Bronchial epithelial cell (primary cell): ENCODE measurements at places on chromosomes 1 and 21.

DNA sequence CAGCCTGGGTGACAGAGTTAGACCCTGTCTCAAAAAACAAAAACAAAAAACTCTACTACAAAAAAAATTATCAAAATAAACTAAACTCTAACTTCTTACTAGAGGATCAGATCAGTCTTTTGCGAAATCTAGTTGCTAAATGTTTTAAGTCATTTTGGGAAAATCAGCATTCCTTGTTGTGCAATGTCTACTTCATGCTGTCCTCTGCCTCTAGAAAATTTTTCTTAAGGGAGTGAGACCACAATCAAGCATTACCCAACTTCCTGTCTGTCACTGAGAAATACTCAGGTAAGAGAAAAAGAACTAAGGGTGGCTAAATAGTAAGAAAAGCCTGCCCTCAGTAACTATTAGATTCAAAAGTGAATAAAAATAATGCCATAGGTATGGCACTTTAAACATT lies 67.2 kb upstream of the FOXD3 start:
- DNase-seq = peak; percentile 44

DNA sequence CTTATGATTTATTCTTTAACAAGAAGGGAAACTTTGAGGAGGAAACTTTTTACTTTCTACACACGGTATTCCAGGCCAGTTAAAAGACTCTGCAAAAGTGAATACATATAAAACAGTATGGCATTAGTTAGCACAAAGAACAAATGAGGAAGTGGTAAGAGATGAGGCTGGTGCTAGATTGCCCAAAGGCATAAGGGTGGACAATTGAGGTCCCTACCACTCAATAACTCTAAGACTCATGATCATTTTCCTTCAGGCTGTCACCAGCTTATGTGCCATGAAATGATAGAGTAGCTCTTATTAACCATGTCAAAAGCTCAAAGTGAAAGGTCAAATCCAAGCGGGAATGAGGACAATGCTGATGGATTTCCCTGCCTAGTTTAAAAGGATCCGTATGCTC lies 124.5 kb downstream of the TBX15 start:
- DNase-seq = no peak

DNA sequence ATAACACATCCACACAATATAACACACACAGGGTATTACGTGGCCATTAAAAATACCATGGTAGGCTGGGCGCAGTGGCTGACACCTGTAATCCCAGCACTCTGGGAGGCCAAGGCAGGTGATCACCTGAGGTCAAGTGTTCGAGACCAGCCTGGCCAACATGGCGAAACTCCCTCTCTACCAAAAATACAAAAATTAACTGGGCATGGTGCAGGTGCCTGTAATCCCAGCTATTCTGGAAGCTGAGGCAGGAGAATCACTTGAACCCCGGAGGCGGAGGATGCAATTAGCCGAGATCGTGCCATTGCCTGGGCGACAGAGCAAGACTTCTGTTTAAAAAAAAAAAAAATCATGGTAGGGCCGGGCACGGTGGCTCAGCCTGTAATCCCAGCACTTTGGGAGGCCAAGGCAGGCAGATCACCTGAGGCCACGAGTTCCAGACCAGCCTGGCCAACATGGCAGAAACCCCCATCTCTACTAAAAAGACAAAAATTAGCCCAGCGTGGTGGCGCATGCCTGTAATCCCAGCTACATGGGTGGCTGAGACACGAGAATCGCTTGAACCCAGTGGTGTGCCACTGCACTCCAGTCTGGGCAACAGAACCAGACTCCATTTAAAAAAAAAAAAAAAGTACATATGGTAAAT lies 24.1 kb upstream of the HPDL start:
- DNase-seq = no peak

- DNase-seq = no peak
These were observed 104.0 kb downstream of the BRINP2 start for GRCh38 chr1:177274687-177275211.

DNA sequence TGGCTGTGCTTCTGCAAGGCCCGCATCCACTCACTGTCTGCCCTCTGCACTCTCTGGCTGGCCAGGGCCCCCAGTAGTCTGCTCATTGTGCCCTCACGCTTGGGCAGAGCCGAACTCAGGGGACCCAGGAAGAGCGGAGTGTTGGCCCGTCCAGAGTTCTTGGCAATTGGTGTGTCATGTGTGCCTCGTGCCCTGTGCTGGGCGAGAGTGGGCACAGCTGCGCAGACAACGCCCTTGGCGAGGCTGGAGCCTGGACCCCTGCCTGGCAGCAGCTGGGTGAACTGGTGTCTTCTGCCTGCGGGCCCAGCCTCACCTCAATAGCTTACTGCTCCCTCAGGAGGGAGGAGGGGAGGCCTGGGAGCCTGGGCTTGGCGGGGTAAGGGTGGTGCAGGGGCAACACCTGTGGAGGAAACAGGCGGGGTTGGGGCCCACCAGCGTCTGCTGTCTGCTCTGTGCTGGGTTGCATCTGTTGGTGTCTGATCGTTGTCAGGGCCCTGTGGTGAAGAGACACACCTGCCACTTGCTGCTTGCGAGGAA lies 2.1 kb downstream of the GUK1 start:
- DNase-seq = no peak

GRCh38 chr1:15341634-15342407 lies 67.9 kb upstream of the EFHD2 start:
- DNase-seq = peak; percentile 84
